Activated CD4-positive, alpha-beta T cell treated with anti-CD3 and anti-CD28 coated beads for 24 hours (primary cell): ENCODE measurements at places on chromosomes 13 and 19.
A peak's percentile ranks its signal among the peaks of the same experiment; 100 is the strongest.

DNA sequence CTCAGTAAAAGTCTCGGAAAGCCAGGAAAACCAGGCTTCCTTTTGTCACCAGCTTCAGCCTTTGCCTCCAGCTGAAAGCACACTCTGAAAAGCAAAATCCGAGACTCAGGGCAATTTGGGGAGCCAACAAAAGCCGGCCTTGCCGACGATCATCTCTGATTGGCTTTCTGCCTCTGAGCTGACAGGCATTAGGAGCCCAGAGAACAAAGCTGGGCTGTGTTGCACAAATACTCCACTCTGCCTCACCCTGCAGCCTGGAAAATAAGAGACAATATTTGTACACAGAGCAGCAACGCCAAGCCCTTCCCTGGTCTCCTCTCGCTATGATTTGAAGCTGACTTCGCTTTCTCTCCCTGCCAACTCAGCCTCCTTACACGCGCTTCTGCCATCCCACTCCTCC lies 46.9 kb downstream of the CACNA1A start:
- no peak for DNase-seq

GRCh38 chr19:19581391-19581790 lies 37.1 kb downstream of the PBX4 start:
- no peak for DNase-seq

- DNase-seq, result no peak
These were observed 8.1 kb downstream of the VSTM2B start for GRCh38 chr19:29533578-29534544.

GRCh38 chr13:89943139-89943538 lies 1404.3 kb upstream of the MIR17HG start:
- no peak for DNase-seq

DNA sequence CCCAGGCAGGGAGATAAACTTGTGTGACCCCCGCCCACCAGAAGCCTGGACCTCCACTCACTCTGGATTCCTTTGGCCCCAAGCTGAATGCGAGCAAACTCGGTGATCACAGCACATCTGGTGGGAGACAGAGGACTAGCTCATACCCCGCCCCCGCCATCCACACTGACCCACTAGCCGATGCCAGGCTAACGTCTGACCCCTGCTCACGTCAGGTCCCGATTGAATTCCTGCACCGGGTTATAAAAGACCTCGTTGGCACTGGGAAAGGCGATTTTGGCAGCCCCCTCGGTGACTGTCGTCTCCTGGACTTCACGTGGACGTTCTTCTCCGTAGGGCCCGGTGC lies 631 bp downstream of the TRMT1 start:
- DNase-seq, result no peak

- DNase-seq, result no peak
These were observed 5.7 kb downstream of the LHB start for GRCh38 chr19:49011194-49011593.

DNA sequence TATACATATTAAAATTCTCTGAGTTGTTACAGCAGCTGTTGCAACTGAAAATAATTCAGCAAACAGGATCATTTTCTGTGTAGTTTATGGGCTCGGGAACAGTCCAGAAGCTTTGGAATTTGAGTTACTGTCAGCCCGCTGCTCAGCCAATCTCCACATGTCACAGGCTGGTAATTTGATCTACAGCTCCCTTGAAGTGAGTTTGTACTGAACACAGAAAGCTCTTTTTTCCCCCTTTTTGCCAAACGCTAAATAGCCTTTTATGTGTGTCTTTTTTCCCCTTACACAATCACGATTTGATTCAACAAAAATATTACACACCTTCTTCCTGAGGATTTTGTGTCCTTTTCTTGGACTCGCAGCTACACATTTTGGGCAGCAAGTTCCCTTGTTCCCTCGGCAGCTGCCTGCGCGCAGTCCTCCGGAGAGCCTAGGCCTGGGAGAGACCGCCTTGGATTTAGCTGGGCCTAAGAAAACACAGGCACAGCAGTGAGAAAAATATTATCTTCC lies 371.4 kb downstream of the KCNRG start:
- DNase-seq, result no peak

- DNase-seq, result no peak
These were observed 15.0 kb downstream of the LTBP4 start for GRCh38 chr19:40616178-40616577.

DNA sequence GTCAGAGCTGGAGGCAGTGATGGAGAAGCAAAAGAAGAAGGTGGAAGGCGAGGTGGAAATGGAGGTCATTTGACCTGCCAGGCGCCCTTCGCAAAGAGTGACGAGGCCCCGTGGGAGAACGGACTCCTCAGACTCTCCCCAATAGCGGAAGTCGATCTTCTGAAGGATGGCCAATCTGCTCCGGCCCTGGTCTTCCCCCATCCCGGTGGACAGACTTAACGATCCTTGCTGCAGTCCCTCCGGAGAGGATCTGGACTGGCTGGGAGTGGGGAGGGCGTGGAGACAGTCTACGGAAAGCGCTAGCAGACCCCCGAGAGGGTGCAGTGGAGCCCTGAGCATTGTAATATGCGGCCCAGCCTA lies 11.9 kb downstream of the EPS8L1 start:
- no peak for DNase-seq

- DNase-seq, result no peak
These were observed 34.4 kb downstream of the STARD13 start for GRCh38 chr13:33251131-33251661.

DNA sequence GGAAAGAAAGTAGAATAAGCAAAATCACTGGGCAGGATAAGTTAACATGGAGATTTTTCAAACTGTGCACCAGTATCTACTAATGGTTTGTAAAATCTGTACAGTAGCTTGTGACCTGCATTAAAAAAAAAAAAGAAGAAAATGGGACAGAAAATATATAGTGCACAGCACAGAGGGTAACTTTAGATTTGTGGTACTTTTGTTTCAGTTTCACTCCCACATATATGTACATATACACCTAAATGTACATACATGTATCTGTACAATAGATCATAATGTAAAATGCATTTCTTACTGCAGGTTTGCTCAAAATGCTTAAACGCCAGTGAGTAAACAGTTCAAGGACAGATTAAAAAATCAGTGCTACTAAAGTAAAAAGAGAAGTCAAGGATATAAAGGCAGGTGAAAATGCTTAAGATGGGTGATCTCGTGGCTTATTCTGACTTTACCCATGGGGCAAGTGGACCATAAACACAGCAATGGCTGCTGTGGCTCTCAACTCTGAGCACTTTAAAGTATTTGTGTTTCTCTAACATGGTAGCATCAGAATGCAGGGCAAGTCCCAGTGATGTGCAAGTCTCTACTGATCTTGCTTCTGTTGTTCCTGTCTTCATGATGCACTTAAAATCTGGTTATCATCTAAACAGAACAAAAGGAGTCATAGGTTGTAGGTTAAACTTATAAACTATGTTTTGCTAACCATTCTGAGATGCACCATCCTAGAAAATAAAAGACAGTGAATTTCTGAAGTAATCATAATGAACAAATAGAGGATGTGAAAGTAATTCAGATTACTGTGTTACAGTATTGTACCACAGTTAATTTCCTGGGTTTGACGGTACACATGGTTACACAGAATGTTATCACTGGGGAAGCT lies 112.3 kb downstream of the MIPEP start:
- DNase-seq, result no peak

DNA sequence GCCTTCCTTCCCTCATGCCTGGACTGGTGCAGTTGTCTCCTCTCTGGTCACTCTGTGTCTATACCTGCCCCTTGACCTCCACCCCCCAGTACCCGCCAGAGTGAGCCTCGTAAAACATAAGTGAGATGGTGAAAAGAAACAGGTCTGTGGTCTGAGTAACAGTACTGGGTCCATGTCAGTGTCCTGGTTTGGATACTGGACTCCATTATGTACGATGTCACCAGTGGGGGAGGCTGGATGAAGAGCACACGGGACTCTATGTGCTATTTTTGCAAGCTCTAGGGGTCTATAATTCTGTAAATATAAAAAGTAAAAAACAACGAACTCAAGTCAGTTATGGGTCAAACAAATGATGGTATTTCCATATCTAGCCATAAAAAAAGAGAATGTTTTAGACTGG lies 14.4 kb downstream of the MYBPC2 start:
- DNase-seq, result no peak

DNA sequence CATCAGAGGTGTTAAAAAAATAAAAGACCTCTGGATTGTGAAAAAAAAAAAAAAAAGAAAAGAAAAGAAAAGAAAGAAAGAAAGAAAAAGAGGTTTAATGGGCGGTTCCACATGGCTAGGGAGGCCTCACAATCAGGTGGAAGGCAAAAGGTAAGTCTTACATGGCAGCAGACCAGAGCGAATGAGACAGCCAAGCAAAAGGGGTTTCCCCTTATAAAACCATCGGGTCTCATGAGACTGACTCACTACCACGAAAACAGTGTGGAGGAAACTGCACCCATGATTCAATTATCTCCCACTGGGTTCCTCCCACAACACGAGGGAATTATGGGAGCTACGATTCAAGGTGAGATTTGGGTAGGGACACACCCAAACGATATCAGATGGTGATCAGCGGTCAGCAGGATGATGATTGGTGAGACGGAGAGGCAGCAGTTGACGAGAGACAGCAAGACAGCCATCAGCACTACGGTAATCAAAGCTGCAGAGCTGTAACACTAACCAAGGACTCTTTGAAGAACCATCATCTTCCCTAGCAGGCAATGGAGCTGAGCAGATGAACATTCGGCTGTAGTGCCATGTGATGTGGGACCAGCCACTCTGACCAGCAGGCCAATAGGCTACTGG lies 3.9 kb upstream of the CD209 start:
- no peak for DNase-seq

DNA sequence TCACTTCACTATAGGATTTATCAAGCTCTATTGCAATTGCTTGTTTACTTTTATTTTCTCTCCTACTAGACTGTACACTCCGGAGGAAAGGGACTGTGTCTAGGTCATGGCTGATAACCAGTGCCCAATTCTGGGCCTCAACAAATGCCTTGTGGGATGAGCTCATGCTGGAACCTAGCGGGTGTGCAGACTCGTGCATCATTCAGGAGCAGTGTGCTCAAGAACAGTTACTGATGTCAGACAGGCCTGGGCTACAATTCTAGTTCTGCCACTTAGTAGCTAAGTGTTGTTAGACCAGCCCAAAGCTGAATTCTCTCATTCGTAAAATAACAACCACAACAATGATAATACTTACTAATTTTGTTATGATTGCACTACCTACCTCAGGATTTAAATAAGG lies 95.4 kb downstream of the CYSLTR2 start:
- no peak for DNase-seq

- no peak for DNase-seq
These were observed 175.2 kb downstream of the ENOX1 start for GRCh38 chr13:43611281-43612273.

DNA sequence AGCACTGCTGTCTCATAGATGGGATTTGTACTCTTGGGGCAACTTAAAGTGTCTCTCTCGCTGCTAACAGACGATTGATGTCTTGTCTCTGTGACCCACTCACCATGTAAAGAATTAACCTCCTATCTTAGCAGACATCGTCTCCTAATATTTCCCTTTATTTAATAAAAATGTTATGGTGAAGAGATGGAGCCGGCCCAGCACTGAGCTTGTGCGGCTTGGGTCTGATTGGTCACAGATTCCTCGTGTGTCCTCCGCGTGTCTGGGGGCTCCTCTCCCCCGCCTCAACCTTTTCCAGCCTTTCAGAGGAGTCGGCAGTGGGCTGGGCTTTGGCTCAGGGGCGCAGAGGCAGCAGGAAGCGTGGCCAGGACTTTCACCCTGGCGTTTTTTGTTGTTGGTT lies 13.2 kb upstream of the CRTC1 start:
- DNase-seq, result no peak

DNA sequence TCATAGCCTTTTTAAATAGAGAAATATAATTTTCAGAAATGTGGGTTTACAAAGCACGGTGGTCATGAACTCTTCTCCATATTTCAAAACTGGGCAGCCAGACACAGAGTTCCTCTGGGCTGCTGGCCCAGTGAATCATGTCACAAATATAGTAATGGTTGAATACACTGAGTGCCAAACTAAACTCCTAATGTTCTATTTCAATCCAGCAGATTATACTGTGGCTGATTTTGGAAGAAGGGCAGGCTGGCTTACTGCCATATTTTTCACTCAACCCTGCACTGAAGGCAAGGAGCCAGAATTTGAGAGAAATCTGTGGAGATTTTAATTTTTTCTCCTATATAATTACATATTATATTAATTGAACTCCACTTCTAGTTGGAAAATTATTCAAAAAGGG lies 17.0 kb upstream of the PRR20A start:
- no peak for DNase-seq

- peak; percentile 30 for DNase-seq
These were observed 64.1 kb downstream of the ZNF429 start for GRCh38 chr19:21569494-21569865.

GRCh38 chr13:76632401-76633044 lies 253.7 kb downstream of the KCTD12 start:
- no peak for DNase-seq

GRCh38 chr19:12567951-12568350 lies 16.7 kb upstream of the ZNF564 start:
- no peak for DNase-seq

GRCh38 chr19:35509861-35510625 lies 3.4 kb downstream of the DMKN start:
- DNase-seq, result peak; percentile 68

DNA sequence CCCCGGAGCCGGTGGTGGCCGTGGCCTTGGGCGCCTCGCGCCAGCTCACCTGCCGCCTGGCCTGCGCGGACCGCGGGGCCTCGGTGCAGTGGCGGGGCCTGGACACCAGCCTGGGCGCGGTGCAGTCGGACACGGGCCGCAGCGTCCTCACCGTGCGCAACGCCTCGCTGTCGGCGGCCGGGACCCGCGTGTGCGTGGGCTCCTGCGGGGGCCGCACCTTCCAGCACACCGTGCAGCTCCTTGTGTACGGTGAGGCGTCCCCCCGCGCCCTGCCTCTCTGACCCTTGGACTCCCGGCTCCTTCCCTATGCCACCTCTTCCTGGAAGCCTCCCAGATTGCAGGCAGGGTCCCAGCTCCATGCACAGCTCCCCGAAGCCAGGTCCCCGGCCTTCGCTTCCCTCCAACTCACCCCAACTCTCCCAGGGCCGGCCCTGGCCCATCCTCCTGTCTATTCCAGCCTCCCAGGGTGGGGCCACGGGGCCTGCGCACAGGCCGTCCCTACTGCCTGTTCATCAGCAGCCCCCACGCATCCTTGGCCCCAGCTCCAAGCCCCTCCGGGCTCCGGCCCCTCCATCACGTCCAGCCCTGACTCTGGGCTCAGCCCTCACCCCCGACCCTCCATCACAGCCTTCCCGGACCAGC lies 1.7 kb downstream of the MADCAM1 start:
- no peak for DNase-seq

GRCh38 chr13:57631596-57632275 lies at the start of gene PCDH17:
Gene PCDH17 (plus strand): TSS chr13:57631744. CDS start chr13:57632547, 803 bp downstream.
- no peak for DNase-seq

- no peak for DNase-seq
These were observed 165.2 kb downstream of the KDM4B start for GRCh38 chr19:5133986-5134595.

DNA sequence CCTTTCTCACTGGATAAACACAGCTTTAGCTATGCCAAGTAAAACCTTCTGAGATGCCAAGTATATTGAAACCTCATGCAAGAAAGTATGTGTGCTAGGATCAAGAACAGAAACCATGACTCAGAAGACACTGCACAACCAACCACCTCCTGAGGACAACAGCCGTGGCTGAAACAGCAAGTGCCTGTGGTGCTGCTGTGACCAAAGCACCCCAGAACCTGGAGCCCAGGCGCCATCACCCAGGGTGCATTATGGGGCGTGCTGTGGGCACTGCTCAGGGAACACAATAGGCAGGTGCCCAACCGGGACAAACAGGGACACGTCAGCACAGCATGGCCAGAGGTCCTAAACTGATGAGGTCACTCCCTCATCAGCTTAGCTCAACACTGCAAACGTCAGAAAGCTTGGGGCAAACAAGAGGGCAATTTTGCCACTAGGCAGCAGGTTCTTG lies 101.3 kb upstream of the SLC15A1 start:
- DNase-seq, result peak; percentile 15

GRCh38 chr13:36072152-36072935 lies 58.8 kb downstream of the DCLK1 start:
- DNase-seq, result no peak
